ENCODE measurements at places on chromosomes 12 and 14.

- no peak for DNase-seq
These were observed 10.4 kb downstream of the MSI1 start for GRCh38 chr12:120358412-120359100.

DNA sequence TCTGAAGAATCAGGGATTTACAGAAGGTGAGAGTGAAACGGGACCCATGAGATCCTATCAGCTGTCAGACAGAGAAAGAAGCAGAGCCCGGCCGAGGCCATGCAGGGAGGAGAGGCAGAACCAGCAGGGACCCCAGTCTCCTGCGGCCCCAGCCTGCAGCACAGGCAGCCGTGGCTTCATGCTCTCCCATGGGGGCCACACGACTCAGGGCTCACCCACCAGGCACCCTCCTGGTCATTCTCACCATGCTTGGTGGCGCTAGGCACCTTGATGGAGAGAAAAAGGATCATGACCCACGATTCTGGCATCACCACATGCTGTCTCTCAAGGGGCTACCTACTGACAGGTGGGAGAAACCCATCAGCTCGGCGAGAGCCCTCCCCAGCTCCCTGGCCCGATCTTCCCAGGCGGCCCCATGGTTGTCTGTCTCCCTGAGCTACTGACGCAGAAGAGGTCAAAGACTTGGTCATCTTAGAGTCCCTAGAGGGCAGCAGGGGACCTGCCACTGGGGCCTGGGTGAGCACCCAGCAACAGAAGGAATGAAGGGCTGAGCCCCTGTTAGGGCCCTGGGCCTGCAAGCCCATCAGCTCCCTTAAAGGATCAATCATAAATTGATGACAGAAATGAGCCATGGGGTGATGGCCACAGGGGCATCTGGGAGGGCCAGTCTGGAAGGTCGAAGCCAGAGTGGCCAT is 58.0 kb downstream of the ITPK1 start:
- DNase-seq: no peak

DNA sequence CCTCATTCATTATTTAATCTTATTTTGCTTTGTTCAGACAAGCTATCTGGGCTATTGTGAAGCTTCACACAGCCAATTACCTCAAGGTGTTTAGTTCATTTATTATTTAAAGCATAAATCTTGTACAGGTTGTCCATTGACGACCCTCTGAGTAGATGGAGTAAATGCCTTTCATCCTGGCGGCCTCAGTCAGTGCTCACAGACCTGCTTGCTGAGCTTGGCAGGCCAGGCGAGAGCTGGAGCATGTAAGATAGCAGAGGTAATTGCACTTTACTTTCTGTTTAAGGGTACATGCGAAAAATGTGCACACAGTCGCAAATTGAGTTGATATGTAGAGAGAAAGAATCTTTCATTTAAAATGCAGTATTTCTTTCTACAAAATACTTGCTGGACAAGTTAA is 224.4 kb downstream of the NPAS3 start:
- no peak for DNase-seq

GRCh38 chr14:104080376-104081260 is 4.9 kb upstream of the ASPG start:
- no peak for DNase-seq

GRCh38 chr12:64730588-64730969 is 28.6 kb downstream of the GNS start:
- no peak for DNase-seq

DNA sequence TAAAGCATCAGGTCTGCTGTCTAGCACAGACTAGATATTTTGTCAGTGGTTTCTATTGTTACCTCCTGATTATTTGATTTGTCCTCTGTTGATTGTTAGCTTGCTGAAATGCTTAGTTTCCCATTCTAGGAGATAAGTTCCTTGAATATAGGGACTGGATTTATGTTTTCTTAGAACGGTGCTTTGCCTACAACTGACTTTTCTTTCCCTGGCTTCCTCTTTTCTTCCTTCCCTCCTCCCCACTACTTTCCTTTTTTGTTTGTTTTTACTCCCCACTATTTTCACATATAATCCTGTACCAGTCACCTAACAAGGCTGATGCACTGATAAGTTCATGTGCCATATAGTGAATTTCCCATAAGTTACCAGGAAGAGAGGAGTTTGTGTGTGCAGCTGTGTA is 58.5 kb upstream of the METAP2 start:
- no peak for DNase-seq

DNA sequence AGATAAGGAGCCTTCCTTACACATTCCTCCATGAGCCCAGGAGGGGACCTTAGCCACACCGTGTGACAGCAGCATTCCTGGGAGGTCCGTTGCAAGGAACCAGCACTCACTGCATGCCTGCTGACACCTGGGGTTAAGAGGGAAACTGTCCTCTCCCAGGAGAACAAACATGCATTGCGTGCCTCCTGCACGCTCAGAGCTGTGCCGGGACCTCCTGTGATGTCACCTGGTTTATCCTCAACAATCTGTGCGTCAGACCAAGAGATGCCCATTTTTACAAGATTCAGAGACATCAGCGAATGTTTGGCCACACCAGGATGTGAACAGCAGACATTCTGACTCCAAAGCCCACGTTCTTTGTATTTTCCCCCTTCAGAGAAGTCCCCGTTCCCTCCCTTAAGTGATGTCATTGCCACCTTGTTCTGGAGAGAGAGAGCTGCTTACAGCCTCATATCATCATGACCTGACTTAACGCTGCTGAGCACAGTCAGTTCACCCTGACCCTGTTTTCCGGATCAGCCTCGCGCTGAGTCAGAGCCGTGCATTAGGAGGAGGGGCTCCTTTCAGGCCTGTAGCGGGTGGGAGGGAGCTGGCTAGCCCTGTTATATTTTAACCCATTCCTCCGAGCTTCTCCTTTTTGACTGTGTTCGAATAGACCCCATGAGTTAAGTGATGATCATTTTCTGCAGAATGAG is 36.2 kb downstream of the TMEM120B start:
- DNase-seq: no peak

DNA sequence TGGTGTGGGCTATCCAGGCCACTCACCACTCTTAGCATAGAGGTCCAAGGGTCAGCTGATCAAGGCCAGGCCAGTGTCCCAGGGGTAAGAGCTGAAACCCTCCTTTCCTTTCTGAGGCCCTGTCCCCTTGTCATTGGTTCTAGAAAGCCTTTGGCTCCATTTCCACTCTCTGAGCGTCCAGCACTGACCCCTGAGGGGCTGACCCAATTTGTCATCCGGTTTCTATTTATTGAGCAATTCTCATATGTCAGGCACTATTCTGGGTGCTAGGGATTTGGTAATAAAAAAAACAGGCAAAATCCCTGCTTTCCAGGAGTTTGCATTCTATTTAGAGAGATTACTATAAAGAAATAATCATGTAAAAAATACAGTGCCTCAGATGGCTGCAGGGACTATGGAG is 3.4 kb downstream of the KRT77 start:
- DNase-seq: no peak

DNA sequence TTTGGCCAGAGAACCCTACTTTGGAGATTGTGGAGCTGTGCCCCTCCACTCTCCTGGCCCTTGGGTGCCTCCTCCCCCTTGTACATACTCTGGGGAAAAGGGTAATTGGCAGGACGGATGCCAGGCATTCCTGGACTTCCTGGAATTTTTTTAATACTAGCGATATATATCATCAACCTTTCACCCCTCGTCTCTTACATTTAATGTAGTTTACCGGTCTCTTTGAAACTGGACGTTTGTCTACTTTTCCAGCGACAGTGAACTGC is 767 bp upstream of the CRY1 start:
- no peak for DNase-seq

DNA sequence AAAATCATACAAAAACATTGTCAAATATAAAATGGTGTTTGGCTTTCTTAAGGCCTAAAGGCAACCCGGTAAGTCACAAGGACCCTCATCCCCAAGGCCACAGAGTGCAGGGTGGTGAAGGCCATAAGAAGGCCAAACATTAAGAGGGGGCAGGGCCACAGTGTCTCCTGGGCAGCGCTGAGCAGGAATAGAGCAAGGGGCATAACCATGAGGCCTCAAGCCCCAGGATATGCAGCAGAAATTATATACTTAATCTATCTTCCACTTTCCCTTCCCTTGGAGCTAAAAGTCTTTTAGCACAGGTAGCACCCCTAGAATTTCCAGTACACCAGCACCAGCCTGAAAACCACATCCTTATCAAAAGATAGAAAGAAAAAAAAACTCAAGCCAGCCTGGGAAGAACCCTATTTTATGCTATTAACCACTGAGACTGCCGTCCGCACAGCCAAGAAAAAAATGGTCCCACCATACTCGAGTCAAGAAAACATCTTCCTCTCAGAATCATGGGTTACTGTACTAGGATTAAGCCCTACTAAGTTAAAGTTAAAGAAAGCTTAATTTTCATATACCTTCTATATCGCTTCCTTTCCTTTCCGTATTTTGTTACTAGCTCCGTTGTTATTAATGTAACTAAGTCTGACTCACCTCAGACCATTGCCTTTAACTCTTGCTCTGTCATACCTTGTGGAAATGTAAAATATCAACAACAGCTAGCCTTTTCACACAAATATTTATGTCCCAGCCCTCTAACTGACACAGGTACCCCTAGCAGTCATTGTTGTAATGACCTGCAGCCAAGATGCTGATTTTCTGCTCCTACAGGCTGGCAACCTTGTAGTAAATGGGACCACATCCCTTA is 20.1 kb downstream of the KLRK1 start:
- no peak for DNase-seq

GRCh38 chr14:70894868-70895267 is 12.4 kb upstream of the PCNX1 start:
- peak; percentile 40 for DNase-seq

DNA sequence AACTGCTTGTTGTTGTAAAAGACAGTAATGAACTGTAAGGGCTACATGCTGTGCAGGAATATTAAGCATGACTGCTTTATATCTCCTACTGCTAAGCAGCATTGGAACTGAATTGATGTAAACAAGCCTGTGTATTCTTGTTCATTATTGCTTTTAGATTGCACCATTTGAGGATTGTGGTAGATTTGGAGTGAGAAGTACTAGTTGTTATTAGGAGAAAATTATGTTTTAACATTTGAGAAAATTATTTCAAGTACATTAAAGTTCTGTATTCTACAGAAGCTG is 212.7 kb downstream of the ERC1 start:
- no peak for DNase-seq

GRCh38 chr12:117038023-117038680 is 61.1 kb downstream of the TESC start:
- DNase-seq: no peak

- DNase-seq: no peak
These were observed 1721.5 kb upstream of the SEL1L start for GRCh38 chr14:83255015-83255726.

DNA sequence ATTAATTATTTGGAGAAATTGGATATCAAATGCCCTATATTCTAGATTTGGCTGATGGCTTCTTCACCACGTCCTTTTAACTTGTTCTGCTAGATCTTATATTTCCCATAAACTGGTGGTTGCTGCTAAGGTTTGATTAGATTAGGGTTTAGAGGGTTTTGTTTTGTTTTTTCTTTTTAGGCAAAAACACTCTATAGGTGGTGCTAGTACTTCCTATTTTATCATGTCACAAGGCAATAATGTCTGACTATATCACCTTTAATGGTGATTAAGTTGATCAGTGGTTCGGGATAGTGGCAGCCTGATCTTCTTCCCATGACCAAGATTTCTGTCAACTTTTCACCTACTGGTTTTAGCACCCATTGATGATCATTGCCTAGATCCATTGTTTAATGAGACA is 455.1 kb downstream of the RAD51B start:
- no peak for DNase-seq

DNA sequence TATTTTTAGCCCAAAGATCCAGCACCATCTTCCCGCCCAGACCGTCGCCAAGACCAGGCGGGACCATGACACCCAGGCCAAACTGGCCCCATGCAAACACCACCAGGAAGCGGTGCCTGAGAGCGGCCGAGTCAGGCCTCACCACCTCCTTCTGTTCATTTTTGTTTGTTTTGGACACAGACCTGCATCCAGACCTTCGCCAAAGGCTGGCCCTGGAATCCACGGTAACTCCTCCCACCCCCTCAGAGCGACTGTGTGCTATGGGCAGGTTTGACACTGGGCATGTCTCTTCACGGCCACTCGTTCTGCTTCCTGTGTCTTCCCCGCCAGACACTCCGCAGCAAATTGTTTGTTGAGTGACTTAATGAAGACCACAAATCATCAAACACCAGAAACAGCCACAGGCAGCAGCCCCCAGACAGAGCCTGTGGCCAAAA is 47.1 kb downstream of the NCOR2 start:
- no peak for DNase-seq

- no peak for DNase-seq
These were observed 51.7 kb upstream of the KICS2 start for GRCh38 chr12:64273527-64274403.

DNA sequence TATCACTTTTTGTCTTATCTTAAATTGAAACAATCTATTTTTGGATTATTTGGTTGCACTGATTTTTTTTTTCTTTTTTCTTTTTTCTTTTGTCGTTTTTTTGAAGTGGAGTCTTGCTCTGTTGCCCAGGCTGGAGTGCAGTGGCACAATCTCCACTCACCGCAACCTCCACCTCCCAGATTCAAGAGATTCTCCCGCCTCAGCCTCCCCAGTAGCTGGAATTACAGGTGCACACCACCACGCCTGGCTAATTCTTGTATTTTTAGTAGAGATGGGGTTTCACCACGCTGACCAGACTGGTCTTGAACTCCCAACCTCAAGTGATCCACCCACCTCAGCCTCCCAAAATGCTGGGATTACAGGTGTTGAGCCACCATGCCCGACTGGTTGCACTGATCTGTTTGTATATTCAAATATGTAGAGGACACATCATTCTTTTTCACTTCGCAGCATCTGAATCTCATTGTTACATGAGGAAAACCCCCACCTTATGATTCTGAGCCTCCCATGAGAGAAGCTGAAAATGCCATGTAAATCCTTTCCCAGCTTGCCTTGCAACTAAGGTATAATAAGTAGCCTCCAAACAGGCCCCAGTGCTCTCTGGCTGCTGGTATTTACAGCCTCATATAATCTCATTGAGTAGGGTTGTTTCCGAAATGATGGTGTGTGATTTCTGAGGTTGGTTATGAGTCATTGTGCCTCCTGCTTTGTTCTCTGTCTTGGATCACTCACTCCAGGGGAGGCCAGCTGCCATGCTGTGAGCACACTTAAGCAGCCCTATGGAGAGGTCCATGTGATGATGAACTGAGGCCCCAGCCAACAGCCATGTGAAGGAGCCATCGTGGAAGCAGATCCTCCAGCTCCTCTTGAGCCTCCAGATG is 5.2 kb upstream of the HSP90B1 start:
- DNase-seq: peak; percentile 56

- DNase-seq: no peak
These were observed 144.7 kb upstream of the FUT8 start for GRCh38 chr14:65267856-65268255.

DNA sequence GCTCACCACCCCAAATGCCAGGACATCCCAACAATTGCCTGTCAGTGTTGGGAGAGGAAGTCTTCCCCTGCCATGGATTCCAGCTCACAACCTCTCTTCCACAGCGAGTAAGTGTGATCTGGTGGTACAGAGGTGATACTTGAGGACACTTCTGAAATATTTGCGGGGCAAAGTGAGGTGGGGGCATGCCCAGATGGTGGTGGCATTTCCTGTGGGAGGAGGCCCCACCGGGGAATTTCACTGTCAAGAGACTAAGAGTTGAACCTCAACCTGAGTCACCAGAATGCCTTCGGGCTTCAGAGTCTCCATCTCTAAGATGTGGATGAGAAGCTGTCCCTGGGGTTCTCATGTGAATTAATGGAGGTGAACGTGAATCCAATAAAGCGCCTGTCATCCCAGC is 122.3 kb upstream of the RFLNA start:
- DNase-seq: no peak

GRCh38 chr12:16012117-16012516 is 101.0 kb downstream of the DERA start:
- DNase-seq: no peak
